ENCODE measurements at places on chromosomes 5 and 9.
A peak's percentile ranks its signal among the peaks of the same experiment; 100 is the strongest.

DNA sequence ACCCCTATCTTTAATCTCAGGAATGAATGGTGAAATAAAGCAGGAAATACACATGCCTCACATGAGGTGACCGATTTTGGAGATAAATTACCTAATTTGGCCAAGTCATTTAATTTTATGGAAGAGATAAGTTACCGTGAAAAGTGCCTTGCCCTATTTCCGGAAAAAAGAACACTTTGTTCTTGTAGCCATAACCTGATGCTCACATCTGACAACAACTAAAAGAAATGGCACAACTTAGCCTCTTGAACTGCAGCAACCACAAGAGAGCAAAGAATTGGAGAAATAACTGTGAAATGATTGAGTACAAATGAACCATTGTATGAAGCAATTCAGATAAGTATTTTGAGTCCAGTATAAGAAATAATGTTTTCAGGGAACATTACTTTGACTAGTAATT is 628.1 kb upstream of the TYRP1 start:
- DNase-seq: no peak

GRCh38 chr5:136043968-136044610 is 15.3 kb downstream of the TGFBI start:
- no peak for DNase-seq

- DNase-seq: no peak
Observed at GRCh38 chr9:12640016-12640587, 53.1 kb upstream of the TYRP1 start.

DNA sequence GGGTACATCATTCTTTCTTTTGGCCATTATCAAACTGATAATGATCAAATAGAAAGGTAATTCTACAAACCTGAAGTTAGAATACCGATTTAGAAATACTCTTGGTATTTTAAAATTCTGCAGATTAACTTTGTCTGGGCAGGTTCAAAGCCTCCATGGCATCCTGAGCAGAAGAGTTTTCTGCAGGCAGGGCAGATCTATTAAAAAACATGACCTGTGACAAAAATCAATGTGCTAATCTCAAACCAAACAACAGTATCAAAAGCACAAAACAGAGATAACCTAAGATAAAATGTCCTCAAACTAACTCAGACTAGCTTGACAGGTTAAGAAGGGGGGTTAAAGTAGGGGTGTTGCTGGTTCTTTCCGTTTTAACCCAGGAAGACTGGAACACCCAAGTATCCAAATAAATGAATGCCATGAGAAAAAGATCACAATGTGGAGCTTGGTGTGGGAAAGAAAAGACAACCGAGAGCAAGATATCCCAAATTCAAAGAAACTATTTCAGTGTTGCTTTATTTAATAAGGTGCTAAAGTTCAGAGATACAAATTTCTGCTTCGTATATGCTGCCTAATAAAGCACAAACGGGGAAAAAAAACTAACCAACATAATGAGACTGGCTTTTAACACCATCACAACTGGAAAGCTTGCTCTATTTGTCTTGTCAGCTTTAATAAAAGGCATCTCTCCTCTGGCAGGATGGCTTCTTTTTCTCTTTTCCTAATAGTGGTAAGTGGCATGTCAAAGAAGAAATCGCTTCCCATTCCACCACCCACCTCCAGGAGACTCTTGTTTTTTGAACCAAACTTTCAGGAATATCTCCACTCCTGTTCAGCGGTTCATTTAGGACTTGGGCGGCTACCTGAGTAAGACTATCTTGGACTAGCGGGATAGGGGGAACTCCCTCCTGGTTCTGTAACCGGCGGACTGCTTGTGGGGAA is 2.3 kb downstream of the EFNA5 start:
- DNase-seq: no peak

- no peak for DNase-seq
Observed at GRCh38 chr5:103860327-103860726, 297.7 kb upstream of the NUDT12 start.

DNA sequence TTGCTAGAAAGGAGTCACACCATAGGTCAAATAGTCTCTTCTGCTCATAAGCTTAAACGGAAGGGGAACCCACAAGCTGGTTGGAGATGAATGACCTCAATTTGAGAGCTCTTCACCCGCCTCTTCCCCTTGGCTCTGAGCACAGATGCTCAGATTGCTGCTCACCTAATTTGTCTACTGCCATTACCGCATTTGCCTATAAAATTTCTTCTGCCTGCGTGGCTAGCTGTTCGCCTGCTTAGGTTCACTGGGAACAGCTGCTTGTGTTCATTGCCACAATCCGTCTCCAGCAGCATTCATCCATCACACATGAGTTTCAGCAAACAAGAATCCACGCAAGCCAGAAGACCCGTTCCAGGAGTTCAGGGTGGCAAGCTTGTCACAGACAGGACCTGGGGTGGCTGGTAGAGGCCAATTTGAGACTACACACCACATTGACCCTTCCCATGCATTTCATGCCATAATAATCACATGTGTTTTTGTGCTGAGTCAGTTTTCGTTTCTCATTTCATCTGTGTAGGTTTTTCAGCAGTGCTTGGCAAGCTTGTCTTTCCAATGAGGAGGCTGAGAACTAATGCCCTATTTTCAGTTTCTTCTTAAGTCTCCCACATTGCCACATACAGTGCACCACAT is 50.2 kb upstream of the DNAH5 start:
- no peak for DNase-seq

DNA sequence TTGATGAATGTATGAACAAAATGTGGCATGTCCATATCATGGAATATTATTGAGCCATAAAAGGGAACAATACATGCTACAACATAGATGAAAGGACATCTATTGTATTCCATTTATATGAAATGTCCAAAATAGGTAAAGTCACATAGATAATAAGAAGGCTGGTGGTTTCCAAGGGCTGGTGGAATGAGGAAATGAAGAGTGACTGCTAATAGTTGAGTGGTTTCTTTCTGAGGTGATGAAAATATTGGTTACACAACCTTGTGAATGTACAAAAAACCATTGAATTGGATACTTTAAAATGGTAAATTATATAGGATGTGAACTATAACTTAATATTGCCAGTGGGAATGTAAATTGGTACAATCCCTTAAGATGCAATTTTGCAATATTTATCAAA is 5.2 kb downstream of the ARSB start:
- DNase-seq: no peak

GRCh38 chr9:112887381-112887780 is 3.3 kb downstream of the SLC46A2 start:
- DNase-seq: peak; percentile 44

DNA sequence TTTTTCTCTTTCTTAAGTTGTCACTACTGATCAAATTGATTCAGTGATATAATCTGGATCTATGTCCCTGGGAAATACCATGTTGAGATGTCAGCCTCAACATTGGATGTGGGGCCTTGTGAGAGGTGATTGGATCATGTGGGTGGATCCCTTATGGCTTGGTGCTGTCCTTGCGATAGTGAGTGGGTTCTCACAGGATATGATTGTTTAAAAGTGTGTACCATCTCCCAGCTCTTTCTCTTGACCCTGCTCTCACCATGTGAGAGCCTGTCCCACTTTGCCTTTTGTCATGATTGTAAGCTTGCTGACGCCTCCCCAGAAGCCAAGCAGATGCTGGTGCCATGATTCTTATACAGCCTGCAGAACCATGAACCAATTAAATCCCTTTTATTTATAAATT is 68.6 kb downstream of the ST8SIA4 start:
- DNase-seq: no peak

- DNase-seq: no peak
Observed at GRCh38 chr5:57232293-57233033, 58.6 kb downstream of the GPBP1 start.
